ENCODE measurements at places on chromosomes 1 and 21. TPM values are rescaled to one million over a fixed set of nuclear protein-coding genes. Genes with fewer than 3 reads are reported as not detected.

The RIPPLY3 gene
- total RNA-seq = not detected

The ALPL gene
- total RNA-seq = 11.0 TPM

The S100A11 gene
- total RNA-seq = 92.0 TPM

The CTSK gene
- total RNA-seq = 6.2 TPM

The GPR37L1 gene
- 0.08 TPM for total RNA-seq

The KLF17 gene
- total RNA-seq = not detected

The ASPM gene
- 0.35 TPM for total RNA-seq

The SLC25A34 gene
- 57.2 TPM for total RNA-seq

The CYP4Z1 gene
- 0.97 TPM for total RNA-seq

The S100A12 gene
- 4.0 TPM for total RNA-seq

The SPRR2F gene
- not detected for total RNA-seq

All from Right ventricle myocardium inferior (tissue), 1 donor.